ENCODE measurements at places on chromosomes 11 and 22. TPM values are rescaled to one million over a fixed set of nuclear protein-coding genes. Genes with fewer than 3 reads are reported as not detected.

GRCh38 chr11:74720596-74721478 lies 10.4 kb downstream of the CHRDL2 start:
- ATAC-seq, result peak; percentile 96

GRCh38 chr11:123020968-123021367 lies 39.3 kb upstream of the BSX start:
- no peak for ATAC-seq

- no peak for ATAC-seq
Measured at GRCh38 chr11:67179892-67180490, 60.9 kb downstream of the KDM2A start.

GRCh38 chr22:17514084-17514483 lies 49.2 kb upstream of the SLC25A18 start:
- ATAC-seq, result no peak

DNA sequence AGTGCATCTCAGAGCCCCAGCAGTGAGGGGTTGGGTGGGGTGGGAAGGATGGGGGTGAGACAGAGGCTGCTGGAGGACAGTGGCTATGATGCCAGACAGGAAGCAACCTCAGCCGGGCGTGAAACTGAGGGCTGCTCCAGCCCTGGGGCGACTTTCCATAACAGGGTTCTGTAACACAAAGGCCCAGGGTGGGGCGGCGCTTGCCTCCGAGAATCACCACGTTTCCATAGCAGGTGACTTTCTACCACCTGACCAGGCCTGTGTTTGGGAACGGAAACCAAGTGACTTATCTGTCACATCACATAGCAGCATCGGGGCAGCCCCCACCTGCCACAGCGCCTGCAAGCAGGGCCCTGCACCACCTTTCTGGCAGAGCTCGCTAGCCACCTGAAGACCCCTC lies 85.8 kb downstream of the TRMU start:
- ATAC-seq, result no peak

GRCh38 chr11:104380358-104380757 lies 216.4 kb upstream of the PDGFD start:
- no peak for ATAC-seq

GRCh38 chr11:96318850-96319249 lies 24.1 kb downstream of the MAML2 start:
- no peak for ATAC-seq

GRCh38 chr11:113426686-113427085 lies 39.1 kb downstream of the ANKK1 start:
- ATAC-seq, result no peak

DNA sequence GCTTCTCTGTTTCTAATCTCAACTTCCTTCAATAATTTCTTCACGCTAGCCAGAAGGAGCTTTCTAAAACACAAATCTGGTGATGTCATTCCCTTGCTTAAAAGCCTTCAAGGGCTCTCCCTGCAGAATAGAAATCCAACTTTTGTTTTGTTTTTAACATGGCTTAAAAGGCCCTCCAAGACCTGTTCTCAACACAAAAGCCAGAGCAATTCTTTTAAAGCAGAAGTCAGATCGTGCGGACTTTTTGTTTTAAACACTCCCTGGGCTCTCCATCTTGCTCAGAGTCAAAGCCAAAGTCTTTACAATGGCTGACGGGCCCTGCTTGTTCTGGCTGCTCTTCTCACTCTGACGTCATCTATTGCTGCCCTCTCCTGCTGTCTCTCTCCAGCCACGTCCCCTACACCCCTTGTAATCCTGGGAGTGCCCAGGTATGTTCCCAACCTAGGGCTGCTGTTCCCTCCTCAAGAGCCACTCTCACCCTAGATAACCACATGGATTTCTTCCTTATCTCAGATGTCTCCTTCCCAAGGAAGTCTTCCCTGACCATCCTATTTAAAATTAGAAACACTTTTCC lies 22.5 kb downstream of the TECTA start:
- no peak for ATAC-seq

- no peak for ATAC-seq
Measured at GRCh38 chr11:86449993-86450629, 75.4 kb downstream of the CCDC81 start.

GRCh38 chr22:41699264-41700107 lies at the start of gene MEI1:
MEI1 (plus strand) TSS chr22:41699503; CDS start chr22:41699539, 36 bp downstream.
- ATAC-seq, result peak; percentile 82

DNA sequence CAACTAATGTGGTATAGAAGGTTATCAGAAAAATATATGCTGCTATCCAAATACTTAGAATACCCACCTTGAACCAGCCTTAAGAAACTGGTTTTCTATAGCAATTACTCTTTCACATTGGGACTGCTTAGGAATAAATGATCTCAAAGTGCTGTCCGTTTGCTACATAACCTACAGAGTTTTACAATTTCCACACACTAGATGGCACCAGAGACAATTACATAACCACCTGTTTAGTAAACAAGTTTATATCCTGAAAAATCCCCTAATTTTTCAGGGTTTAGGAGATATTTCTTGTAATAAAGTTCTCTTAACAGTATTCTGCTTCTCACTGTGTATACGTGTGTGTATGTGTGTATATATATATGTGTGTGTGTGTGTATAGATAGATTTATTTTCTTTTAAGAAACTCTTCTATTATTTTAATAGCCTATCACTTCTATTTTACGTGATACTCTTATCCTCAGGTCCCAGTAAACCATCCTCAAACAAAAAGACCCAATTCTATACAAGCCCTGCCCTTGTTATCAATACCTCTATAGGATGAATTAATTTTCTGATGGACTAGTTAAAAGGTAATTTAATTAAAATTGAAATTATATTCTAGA lies 6.7 kb upstream of the OR5I1 start:
- ATAC-seq, result no peak

DNA sequence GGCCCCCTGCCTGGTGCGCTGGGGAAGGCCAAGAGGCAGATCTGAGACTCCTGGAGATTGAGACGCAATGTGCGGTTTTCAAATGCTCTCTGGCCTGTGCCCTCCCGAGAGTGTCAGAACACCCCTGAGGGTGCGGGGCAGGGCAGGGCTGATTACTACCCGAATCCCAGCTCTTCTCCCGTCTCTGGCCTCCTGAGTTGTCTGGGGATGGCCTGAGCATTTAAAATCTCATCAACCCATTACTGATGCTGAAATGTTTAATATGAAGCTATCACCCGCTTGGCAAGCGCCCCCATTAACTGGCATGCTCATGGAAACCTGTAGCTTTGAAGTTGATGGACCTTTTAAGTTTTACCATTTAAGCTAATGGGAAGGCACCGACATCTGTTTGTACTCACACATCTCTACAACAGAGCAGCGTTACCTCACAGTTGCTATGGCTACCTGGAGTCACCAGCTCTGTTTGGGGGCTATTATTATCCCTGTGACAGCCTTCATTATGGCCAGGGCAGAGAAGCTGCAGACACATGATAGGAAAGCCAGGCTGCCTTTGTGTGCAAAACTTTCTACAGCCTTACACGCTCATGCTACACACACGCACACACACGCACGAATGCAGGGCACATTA lies 3.6 kb upstream of the MB start:
- ATAC-seq, result peak; percentile 75

DNA sequence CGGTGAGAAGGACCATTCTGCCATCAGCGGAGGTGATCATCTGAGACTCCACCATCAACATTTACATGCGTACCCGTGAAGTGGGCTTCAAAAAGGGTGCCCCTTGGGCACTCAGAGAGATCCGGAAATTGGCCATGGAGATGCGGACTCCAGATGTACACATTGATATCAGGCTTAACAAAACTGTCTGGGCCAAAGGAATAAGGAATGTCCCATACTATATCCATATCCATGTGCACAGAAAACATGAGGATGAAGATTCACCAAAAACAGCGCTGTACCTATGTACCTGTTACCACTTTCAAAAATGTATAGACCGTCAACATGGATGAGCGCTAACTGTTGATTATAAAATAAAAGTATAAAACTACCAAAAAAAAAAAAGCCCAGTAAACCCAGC lies 10.8 kb downstream of the HSPA8 start:
- ATAC-seq, result no peak

- ATAC-seq, result no peak
Measured at GRCh38 chr11:100438376-100438775, 248.7 kb upstream of the ARHGAP42 start.

- no peak for ATAC-seq
Measured at GRCh38 chr11:78657968-78658839, 83.5 kb upstream of the NARS2 start.

DNA sequence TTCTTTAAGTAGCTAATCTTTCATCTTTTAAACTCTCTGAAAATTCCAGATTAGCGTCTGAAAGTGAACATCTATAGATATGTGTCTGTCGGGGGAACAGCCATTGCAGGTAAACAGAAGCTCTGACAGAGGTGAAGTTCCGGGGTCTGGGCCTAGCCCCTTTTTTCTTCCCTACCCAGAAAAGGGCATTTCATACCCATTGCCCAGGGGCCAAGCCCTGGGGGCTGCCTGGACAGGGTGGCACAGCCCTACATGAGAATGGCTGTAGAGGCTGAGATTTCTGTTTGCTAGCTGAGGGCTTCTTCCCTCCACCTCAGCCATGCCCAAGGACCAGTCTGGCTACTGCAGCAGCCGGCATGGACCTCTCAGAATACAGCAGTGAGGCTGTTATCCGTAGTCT lies 327.0 kb upstream of the PLET1 start:
- no peak for ATAC-seq

NELL1 gene
- 2.2 TPM for total RNA-seq

SOX6 gene
- total RNA-seq, result 2.3 TPM

FAM83F gene
- 0.46 TPM for total RNA-seq

ANO1 gene
- 36.4 TPM for total RNA-seq

UBQLN3 gene
- 0.40 TPM for total RNA-seq
